ENCODE measurements at places on chromosomes 13 and 19. TPM values are rescaled to one million over a fixed set of nuclear protein-coding genes. Genes with fewer than 3 reads are reported as not detected.

SCAF1 gene
- 86.0 TPM for total RNA-seq

DKKL1 gene
- not detected for total RNA-seq

CYP4F8 gene
- 2.0 TPM for total RNA-seq

ARRDC5 gene
- 0.52 TPM for total RNA-seq

PARP4 gene
- 147 TPM for total RNA-seq

CDC37 gene
- 138 TPM for total RNA-seq

TTC9B gene
- total RNA-seq = not detected

ADM5 gene
- total RNA-seq = 1.3 TPM

SERTM1 gene
- total RNA-seq = not detected

CNFN gene
- total RNA-seq = 1.9 TPM

MATK gene
- 4.7 TPM for total RNA-seq

ZNF460 gene
- total RNA-seq = 63.1 TPM

MBNL2 gene
- 74.7 TPM for total RNA-seq

FBXO27 gene
- 28.1 TPM for total RNA-seq

ZBTB32 gene
- total RNA-seq = 0.43 TPM

IFT88 gene
- total RNA-seq = 12.6 TPM

PSG3 gene
- total RNA-seq = not detected

Measured in mucosa of gallbladder (tissue), 1 donor.